GM06990 (cell line): ENCODE measurements at places on chromosomes 3 and 15.

DNA sequence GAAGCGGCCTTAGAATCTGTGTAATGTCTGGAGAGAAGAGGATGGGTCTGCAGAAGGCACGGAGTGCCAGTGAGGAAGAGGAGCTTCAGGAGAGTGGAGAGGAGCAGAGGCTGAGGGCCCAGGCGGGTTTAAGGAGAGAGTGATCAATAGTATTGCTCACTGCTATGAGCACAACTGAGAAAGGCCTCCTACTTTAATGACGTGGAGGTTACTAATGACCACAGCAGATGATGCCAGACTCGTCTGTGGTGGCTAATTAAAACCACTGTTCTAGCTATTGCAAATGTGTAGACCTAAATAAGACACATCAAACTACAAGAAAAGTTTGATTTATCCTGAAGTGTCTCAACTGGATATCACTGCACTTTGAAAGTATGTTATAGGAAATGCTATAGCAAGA is 33.2 kb downstream of the MTMR10 start:
- no peak for DNase-seq

DNA sequence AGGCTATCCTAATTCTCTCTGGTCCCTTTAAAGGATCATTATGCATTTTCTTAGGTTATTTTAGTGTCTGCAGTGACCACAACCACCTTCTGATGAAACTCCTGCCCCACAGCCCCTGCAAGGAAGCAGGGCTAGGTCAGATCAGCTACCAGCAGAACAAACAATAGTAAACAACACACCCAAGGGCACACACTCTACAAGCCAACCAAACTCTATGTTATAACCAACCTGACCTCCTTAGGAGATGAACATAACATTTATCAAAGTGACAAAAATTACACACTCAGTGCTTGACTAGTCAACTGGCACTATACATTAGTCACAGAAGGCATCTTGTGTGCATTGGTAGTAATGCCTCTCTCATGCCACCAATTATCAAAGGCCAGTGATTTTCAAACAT is 17.3 kb downstream of the DENND6A start:
- no peak for DNase-seq

- DNase-seq: no peak
Measured at GRCh38 chr3:138066972-138067371, 48.4 kb downstream of the DZIP1L start.

DNA sequence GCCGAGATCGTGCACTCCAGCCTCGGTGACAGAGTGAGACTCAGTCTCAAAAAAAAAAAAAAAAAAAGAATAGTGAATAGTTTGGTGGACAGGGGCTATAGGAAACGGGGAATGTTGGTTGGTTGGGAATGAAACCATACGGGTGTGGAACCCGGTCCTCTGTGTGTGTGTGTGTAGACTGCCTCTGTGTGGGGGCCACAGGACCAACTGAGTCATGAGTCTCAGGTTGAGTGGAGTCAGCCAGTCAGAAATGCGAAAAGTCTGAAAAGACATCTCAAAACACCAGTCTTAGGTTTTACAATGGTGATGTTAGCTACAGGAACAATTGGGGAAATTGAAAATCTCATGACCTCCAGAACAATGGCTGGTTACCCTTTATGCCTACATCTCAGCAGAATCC is 44.5 kb downstream of the ZDHHC19 start:
- no peak for DNase-seq

- DNase-seq: no peak
Measured at GRCh38 chr3:172204716-172205115, 165.3 kb downstream of the FNDC3B start.

- DNase-seq: no peak
Measured at GRCh38 chr3:166123088-166123487, 285.9 kb upstream of the BCHE start.

DNA sequence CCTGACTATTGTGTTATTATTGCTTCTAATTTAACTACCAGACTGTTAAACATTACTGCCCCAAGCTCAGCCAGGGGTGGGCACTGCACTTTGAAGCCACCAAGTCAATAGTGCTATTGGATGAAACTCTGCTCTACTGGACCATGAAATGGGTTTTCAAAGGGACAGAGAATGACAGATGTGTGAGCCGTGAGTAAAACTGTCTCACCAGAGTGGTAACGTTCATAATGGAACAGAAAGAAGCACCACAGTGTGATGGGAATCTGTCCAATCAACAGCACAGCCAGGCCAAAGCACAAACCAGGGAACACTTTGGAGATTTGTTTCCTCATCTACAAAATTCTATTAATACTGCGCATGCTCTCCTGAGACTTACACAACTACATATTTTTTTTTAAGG is 171.8 kb upstream of the LPP start:
- no peak for DNase-seq

DNA sequence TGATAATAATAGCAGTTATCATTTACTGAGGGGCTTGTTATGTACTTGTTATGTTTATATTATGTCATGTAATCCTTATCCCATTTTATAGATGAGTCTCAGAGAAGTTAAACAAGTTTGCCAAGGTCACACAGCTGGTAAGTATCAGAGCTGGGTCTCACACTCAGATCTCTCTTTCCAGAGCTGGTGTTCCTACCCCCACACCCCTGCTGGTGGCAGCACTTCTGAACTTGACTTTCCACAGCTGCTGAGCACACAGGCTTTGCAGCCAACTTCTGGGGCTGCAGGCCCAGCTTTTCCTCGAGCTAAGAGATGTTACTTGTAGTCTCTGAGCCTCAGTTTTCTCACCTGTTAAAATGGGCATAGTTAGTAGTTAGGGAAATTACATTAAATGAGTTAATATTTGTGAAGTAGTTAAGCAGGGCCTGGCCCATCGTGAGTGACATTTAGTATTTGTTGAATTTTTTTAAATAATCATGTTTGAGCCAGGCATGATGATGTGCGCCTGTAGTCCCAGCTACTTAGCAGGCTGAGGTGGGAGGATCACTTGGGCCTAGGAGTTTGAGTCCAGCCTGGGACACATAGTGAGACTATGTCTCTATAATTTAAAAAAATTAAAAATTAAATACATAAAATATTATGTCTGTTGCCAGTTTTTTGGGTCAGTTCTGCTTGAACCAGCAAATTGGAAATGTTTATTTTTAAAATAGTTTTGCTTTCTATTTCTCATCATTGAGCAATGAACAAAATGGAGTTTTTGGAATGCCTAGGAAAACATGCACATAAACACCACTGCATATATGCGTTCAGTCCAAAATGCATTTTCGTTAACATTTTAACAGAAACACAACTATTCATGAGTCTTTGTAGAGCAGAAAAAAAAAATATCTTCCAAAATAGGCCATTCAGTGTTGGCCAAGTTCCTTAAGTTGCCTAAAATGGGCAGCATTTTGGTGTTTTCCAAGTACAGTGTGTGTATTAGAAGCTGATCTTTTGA is 87.3 kb downstream of the SMAD6 start:
- no peak for DNase-seq

- DNase-seq: peak; percentile 81
Measured at GRCh38 chr15:77181305-77182074, 110.6 kb upstream of the TSPAN3 start.

DNA sequence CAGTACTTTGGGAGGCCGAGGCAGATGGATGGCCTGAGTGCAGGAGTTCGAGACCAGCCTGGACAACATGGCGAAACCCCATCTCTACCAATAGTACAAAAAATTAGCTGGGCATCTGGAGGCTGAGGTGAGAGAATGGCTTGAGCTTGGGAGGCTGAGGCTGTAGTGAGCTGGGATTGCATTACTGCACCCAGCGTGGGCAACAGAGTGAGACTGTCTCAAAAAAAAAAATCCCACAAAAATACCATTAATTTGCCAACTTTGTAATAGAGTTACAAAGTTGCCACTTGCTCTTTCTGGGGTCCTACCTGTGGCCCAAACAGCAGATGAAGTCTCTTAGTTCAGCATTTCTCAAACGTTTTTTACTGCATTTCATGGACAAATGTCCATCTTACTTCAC is 6.0 kb upstream of the TFRC start:
- no peak for DNase-seq

DNA sequence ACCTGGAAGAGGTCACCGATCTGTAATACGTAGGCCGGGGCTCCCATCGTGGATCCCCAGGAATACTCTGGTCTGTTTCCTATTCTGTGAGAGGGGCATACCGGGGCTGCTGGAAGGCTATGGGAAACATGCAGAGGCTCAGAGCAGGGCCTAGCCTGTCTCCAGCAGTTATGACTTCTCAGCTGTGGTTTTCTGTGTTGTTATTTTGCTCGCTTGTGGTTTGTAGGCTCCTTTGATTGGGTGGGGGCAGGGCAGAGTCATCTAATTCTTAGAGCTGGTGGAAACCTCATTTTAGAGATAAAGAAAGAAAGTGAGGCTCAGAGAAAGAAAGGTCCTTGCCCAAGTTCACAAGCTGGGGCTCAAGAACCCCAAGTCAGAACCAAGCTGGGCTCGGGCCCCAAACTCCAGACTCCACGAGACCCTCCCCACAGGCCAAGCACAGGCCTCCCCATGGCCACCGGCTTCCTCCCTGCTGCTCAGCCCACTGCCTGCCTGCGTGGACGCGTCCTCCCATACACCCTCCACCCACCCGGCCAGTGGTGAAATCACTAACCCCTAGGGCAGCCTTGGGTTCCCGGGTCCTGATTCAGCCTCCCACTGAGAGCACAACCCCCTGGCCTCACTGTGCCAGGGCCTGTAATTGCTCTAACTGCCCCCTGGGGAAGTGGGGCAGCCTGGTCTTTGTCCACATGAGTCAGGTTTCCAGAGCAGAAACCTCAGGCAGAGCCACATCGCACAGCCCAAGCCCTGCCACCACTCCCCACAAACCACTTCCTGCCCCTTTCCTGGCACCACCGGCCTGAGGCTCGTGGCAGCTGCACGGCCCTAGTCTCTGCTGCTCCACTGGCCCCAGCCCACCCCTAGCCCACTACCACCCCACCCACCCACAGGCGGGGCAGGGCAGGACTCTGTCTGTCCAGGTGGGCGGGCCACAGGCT is 270.8 kb downstream of the UACA start:
- DNase-seq: peak; percentile 83

GRCh38 chr15:34012461-34013028 is 26.5 kb downstream of the AVEN start:
- no peak for DNase-seq

GRCh38 chr3:104523136-104523535 is 843.6 kb upstream of the ALCAM start:
- DNase-seq: no peak

DNA sequence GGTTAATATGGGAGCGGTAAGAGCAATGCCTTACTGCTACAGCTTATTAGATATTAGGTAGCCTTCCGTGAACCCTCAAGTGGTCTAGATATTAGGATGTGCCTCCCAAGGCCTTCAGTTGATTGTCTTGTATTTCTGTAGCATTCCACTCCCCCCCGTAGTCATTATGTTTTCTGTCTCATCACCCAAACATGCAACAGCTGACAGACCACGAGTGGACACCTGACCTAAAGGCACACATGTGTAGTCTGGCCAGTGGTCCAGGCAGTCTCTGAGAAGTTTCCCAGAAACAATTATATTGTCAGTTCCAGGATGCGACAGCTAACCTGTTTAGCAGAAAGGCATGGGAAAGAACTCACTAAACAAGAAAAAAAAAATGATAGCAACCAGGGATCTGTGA is 1000.9 kb downstream of the AGBL1 start:
- no peak for DNase-seq

GRCh38 chr15:75051191-75051608 is 27.8 kb downstream of the PPCDC start:
- DNase-seq: no peak

- DNase-seq: no peak
Measured at GRCh38 chr3:77262361-77262760, 222.5 kb downstream of the ROBO2 start.

DNA sequence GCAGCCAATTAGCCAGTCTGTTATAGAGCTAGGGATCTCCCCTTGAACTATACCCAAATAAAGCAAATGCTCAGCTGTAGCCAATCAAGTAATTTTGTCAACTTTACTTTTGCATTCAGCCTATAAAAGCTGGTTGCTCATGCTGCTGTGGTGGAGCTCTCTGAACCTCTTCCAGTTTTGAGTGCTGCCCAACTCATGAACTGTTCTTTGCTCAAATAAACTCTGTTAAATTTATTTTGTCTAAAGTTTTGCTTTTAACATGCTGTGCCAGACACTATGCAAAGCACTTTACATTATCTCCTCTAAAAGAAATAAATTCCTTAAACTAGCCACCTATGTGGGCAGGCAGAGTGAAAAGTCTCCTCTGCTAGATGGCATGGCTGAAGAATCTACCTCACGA is 51.6 kb upstream of the PXYLP1 start:
- DNase-seq: no peak

GRCh38 chr3:197204736-197205135 is 93.7 kb downstream of the DLG1 start:
- no peak for DNase-seq

GRCh38 chr15:90866161-90866715 is 2.1 kb upstream of the FURIN start:
- DNase-seq: no peak

- DNase-seq: no peak
Measured at GRCh38 chr15:38490242-38490922, 36.5 kb downstream of the FAM98B start.

GRCh38 chr3:46283881-46284450 is 41.7 kb downstream of the CCR3 start:
- DNase-seq: no peak

DNA sequence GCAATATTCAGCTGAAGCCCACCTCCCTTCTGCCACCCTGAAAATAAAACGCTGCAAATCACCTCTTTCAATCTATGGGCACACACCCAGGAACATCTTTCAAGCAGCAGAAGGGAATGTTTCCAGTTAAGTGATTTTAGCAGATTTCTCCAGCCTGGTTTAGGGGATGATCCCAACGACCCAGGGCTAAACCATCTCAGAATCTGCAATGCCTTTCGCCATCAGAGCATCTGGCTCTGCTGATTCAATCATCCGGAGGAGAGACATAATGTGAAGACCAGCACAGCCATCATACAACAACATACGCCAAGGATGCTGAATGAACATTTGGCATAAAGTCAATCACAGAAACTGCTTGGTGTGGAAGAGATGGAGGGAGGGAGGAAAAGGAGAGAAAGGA is 15.5 kb upstream of the LRRN1 start:
- no peak for DNase-seq

GRCh38 chr3:72482589-72483321 is 365.5 kb downstream of the SHQ1 start:
- peak; percentile 82 for DNase-seq

- DNase-seq: no peak
Measured at GRCh38 chr3:146948985-146949384, 343.8 kb upstream of the PLSCR5 start.

DNA sequence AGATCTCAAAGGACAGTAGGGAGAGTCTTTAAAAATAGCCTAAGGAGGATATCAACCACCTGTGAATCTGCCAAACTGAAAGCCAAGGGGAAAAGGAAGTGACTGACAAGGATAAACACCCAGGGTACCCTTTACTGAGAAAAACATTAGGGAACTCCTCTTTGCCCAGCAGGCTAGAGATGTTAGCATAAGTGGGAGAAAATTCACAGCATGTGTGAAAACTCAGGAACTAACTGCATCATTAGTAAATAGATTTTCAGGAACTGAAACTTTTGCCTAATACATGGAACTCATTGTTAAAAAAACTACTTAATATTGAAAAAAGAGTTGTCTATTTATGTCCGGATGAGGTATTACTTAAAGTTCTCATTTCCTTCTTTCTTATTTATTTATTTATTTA is 375.5 kb downstream of the NTRK3 start:
- DNase-seq: no peak

- no peak for DNase-seq
Measured at GRCh38 chr15:78259232-78259631, 5.1 kb upstream of the DNAJA4 start.

GRCh38 chr3:73848173-73848906 is 223.6 kb upstream of the PDZRN3 start:
- no peak for DNase-seq
